NAMALWA (cell line): ENCODE measurements at places on chromosomes 5 and 9.

- no peak for DNase-seq
Measured at GRCh38 chr9:33435821-33436277, 11.5 kb downstream of the AQP3 start.

GRCh38 chr5:140986117-140986521, 19.8 kb downstream of the PCDHAC2 start:
- DNase-seq, result no peak

DNA sequence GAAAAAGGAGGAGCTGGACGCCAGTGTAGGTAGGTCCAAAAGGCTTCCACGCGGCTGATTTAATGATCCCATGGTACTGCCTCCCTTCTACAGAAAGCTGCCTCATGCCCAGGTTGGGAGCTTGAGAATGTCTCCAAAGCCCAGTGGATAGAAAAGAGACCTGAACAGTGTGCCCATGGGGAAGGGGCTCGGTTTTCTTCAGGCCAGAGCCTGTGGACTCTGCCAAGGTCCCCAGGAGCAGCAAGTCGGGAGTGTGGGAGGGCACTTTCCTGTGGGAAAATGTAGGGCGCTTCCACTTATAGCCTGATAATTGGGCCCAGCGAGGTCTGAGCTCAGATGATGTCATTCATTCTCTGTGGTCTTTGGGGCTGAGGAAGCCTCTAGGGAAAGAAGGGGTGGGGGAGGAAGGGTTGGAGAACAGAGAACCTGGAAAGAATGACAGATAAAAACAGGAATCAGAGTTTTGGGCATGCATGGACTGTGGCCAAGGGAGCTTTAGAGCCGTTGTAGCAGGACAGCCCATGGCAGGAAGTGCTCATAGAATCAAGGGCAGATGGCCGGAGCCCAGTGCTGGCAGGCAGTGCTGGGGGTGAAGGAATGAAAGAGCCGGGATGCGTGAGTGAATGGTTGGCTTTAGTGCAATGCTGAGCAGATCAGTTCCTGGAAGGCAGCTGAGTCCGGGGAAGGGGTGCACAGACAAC, 42.5 kb upstream of the SH3PXD2B start:
- DNase-seq, result no peak

DNA sequence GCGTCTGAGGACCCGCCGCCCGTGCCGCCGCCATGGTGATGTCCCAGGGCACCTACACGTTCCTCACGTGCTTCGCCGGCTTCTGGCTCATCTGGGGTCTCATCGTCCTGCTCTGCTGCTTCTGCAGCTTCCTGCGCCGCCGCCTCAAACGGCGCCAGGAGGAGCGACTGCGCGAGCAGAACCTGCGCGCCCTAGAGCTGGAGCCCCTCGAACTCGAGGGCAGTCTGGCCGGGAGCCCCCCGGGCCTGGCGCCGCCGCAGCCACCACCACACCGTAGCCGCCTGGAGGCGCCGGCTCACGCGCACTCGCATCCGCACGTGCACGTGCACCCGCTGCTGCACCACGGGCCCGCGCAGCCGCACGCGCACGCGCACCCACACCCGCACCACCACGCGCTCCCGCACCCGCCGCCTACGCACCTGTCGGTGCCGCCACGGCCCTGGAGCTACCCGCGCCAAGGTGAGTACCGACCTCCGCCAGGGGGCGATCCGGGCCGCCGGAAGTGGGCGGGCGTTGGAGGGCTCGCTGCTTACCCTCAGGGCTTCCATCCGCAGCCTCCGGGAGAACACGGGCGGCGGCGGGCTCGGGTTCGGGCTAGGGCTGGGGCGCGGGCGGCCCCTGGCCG, 8.5 kb downstream of the PRR7 start:
- DNase-seq, result peak; percentile 95

GRCh38 chr9:129666575-129666974, 1.1 kb downstream of the PRRX2 start:
- DNase-seq, result no peak

- no peak for DNase-seq
Measured at GRCh38 chr9:86771941-86772634, 175.2 kb downstream of the GAS1 start.

DNA sequence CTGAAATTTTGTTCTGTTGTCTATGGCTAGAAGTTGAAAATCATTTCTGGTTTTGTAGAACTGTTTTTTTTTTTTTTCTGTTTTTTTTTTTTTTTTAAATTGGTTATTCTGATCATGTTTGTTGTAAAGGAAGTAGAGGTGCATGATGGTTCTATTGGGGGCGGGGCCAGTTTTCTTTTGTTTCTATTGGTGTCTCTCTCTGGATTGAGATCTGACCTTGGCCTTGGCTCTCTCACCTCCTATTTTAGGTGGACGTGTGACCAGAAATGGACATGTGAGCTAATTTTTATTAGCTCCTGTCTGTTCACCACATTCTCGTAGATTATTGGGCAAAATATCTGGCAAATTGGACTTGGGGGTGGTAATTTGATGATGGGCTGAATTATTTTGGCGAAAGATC, 3.2 kb downstream of the ZNF618 start:
- DNase-seq, result peak; percentile 27

DNA sequence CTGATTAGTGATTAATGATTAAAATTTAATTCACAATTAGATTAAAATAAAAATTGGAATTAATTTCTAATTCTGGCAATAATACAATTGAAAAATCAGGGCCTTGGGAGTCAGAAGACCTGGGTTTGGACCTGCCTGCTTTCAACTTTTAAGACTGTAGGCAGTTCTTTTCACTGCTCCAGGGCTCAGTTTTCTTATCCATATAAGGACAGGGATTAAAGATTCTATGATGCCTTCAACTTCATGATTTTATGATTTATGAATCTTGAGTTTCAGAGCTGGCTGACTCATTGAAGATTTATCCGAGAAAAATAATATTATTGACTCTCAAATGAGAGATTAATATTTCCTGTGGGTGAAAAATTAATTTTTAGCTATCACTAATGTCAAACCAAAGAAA, 208.6 kb upstream of the ANKH start:
- DNase-seq, result no peak

GRCh38 chr5:73544429-73545402, 20.7 kb downstream of the ANKRA2 start:
- DNase-seq, result no peak

DNA sequence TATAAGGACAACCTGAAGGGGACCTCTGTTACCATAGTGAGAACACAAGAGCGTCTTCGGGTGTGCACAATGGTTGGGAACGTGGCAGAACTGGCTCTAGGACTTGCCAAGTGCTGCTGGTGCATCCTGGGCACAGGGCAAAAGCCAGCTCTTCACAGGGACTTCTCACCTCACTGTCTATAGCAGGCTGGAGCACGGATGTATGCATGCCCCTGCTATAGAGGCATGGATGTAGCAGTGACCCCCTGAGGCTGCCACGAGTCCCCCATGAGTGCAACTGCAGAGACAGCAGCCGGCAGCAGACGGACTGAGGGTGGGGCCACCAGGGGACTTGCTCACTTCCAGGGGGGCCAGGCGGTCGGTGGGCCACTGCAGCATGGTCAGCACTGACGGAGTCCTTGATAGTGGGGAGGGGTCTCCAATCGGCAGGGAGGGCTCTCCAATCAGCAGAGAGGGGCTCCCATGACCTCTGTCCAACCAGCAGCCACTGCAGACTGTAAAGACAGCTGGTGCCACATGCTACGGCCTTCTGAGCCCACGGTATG, 64.9 kb downstream of the SEMA4D start:
- no peak for DNase-seq

DNA sequence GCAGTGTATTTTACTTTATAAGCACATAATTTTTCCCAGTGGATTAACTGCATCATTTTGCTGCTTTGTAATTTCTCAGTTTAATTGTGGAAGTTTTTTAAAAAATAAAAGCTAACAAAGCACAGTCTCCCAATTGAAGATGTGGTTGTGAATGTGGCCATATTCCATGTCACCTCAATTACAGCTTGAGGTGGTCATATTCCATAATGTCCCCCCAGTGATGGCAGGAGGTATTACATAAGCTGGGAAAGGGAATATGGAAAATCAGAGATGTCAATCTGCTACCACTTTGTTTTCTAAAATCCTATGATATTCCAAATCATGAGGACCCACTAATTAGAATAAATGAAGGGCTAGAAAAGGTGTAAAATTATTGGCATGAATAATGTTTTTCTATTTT, 1672.0 kb upstream of the CDH9 start:
- DNase-seq, result no peak

DNA sequence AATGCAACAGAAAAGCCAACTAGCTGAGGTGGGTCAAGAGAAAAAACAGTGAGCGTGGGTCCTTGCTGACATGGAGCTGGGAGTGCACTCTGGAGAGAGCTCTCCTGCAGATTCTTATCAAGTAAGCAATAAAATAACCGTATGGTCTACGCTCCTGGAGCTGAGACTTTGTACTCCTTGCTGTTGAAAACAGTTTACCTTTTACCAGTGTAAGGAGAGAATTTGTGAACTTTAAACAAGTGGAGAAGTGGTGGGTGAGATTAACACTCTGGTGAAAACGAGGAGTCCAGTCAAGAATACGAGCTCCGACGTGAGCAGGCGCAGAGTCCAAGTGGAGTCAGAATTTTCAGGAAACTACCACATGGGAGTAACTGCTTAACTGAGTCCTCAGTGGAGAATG, 156.1 kb upstream of the ERCC6L2 start:
- no peak for DNase-seq

DNA sequence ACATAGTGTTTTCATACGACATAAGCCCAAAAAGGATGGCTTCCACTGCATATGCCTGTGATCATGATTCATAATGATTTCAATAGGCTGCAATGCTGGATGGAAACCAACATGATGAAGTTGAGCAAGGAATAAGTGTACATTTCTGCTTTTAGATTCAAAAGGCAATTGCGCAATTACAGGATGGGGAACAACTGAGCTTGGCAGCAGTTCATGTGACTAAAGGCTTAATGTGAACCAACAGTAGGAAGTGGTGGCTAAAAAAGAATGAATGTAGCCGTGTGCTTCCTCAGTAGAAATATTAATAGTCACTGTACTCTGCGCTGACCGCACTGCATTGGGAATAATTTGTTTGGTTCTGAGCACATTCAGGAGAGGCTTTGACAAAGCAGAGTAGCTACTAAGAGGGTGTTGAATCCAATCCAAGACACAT, 51.2 kb downstream of the SLC1A3 start:
- peak; percentile 14 for DNase-seq
